ENCODE measurements at places on chromosomes 4 and X. TPM values are rescaled to one million over a fixed set of nuclear protein-coding genes. Genes with fewer than 3 reads are reported as not detected.

GRCh38 chr4:38867478-38868058, at the start of gene FAM114A1:
Gene FAM114A1, plus strand, starts transcription at chr4:38867806. Its CDS starts 10,273 bp downstream, at chr4:38878079.
- DNase-seq, result peak; percentile 85
- H3K36me3 ChIP-seq, result no peaks in the 10 kb centered on the region
- H3K27ac ChIP-seq, result peak within 1 kb of the TSS; percentile 76
- H3K27me3 ChIP-seq, result no peaks in the 10 kb centered on the region

GRCh38 chrX:48025561-48025960, 18.8 kb downstream of the SPACA5 start:
- H3K36me3 ChIP-seq, result no peaks in the 10 kb centered on the region
- H3K4me1 ChIP-seq, result no peaks in the 10 kb centered on the region
- H3K4me3 ChIP-seq, result no peak overlapping the region
- no peak overlapping the region for H3K27ac ChIP-seq
- H3K27me3 ChIP-seq, result no peaks in the 10 kb centered on the region

DNA sequence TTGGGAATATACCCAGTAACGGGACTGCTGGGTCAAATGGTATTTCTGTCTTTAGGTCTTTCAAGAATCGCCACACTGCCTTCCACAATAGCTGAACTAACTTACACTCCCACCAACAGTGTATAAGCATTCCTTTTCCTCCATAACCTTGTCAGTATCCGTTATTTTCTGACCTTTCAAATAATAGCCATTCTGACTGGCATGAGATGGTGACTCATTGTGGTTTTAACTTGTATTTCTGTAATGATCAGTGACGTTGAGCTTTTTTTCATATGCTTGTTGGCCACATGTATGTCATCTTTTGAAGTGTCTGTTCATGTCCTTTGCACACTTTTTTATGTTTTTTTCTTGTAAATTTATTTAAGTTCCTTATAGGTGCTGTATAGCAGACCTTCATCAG, 81.2 kb downstream of the ADAM29 start:
- no peaks in the 10 kb centered on the region for H3K4me1 ChIP-seq
- DNase-seq, result no peak
- H3K36me3 ChIP-seq, result no peaks in the 10 kb centered on the region
- no peak overlapping the region for H3K4me3 ChIP-seq
- no peak overlapping the region for H3K27ac ChIP-seq
- no peaks in the 10 kb centered on the region for H3K27me3 ChIP-seq

Gene GAGE10
- not detected for polyA plus RNA-seq

DNA sequence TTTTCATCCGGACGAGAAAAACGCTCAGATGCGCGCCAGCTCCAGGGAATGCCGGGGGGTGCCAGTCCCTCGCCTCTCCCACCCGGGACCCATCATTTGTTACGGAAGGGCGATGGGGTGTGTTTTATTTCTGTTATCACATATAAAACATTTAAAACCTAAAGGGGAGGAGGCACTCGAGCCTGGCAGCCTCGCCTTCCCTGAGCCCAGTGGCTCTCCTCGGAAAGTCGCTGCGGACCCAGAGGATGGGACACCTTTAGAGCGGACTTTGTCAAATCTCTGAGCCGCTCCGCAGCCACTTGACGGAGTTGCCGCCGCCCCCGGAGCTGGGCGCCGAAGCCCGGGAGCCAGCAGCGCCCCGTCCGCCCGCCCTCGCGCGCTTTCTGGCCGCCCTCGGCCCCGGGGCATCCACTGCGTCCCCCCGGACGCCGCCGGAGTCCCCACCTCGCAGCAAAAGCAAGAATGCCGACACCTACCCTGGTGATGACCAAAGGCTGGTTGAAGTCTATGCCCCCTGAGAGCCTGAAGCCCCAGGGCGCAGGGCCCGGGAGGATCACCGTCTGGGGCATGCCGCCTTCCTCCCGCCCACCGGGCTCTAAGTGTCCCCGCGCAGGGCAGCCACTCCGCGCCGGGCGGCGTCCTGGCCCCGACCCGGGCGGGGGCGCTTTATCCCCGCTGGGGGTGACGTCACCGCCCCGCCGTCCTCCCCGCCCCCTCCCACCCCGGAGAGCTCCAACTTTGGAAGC, at the start of gene PDLIM3:
Gene PDLIM3 (minus strand): TSS at position 642 of the 746 bp plus-strand sequence. CDS start 73 bp downstream, at position 569.
- no peaks in the 10 kb centered on the region for H3K4me1 ChIP-seq
- H3K27me3 ChIP-seq, result no peaks in the 10 kb centered on the region
- peak; percentile 58 for DNase-seq
- H3K27ac ChIP-seq, result peak within 1 kb of the TSS; percentile 82
- H3K4me3 ChIP-seq, result peak within 1 kb of the TSS; percentile 62

DNA sequence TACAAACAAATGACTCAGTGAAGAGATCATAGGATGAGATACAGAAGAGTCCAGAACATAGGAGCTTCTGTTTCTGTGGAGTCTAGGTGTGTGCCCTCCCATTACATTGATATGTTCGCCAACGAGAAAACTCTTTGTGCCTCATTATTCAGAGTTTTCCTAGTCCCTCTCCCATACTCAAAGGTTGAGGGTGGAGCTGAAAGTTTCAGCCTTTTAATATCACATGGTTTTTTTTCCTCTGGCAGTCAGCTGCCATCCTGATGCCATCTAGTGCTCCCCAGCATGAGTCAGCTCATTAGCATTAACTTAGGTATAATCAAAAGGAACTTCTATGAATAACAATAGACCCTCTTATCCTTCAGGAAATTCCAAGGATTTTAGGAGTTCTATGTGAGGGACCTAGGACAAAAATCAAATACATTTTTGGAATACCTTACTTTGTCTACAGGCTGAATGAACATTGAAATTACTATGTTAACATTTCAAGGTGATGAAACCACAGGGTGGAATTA, 559.6 kb upstream of the AMOT start:
- no peaks in the 10 kb centered on the region for H3K36me3 ChIP-seq
- peaks cover 2% of the 10 kb centered on the region for H3K27me3 ChIP-seq
- H3K4me1 ChIP-seq, result no peaks in the 10 kb centered on the region
- no peak for DNase-seq
- no peak overlapping the region for H3K4me3 ChIP-seq

- DNase-seq, result no peak
- peaks cover 34% of the 10 kb centered on the region for H3K4me1 ChIP-seq
- H3K36me3 ChIP-seq, result no peaks in the 10 kb centered on the region
- peak overlapping the region; percentile 81 for H3K4me3 ChIP-seq
- no peaks in the 10 kb centered on the region for H3K27me3 ChIP-seq
Measured at GRCh38 chr4:1869530-1870327, 1.5 kb upstream of the NSD2 start.

Gene LARP1B
- 19.2 TPM for polyA plus RNA-seq

Measured in pancreas (tissue), 10 donors.